ENCODE measurements at places on chromosomes 13 and 19.

GRCh38 chr19:11626252-11626651, 29.0 kb downstream of the ZNF627 start:
- H3K27ac ChIP-seq = no peak overlapping the region
- H3K36me3 ChIP-seq = peaks cover 18% of the 10 kb centered on the region
- no peak overlapping the region for H3K4me3 ChIP-seq
- peaks cover 14% of the 10 kb centered on the region for H3K4me1 ChIP-seq
- DNase-seq = no peak
- peaks cover 40% of the 10 kb centered on the region for H3K27me3 ChIP-seq

DNA sequence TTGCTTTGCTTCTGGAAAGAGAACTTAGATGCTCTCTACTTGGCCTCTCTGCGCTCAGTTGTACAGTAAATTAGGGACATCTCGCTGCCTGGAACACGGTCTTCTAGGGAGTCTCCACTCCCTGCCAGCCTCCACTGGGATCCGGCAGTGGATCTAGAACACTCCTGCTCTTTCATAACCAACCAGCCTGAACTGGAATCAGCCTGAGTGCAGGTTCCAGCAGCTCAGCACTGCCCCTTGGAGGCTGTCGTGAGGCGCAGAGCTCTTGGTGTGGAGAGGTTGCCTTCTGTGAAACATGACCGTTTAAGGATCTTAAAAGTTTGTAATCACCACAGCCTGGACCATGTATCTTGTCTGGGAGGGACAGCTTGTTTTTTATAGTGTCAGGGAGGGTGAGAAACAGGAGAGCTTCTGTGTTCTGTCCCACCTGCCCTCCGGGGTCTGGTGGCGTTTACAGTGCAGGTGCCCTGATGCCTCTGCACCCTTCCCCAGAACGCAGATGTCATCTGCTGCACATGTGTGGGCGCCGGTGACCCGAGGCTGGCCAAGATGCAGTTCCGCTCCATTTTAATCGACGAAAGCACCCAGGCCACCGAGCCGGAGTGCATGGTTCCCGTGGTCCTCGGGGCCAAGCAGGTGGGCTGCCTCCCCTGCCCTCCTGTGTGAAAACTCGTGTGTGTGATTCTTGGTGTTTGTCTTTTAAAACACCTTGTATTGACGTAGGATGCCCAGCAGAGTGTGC, 24.8 kb downstream of the UPF1 start:
- H3K27ac ChIP-seq = peak overlapping the region; percentile 19
- no peaks in the 10 kb centered on the region for H3K27me3 ChIP-seq
- H3K36me3 ChIP-seq = peaks cover 7% of the 10 kb centered on the region
- H3K4me1 ChIP-seq = no peaks in the 10 kb centered on the region

- peaks cover 3% of the 10 kb centered on the region for H3K36me3 ChIP-seq
- no peaks in the 10 kb centered on the region for H3K4me1 ChIP-seq
- no peaks in the 10 kb centered on the region for H3K27me3 ChIP-seq
- DNase-seq = no peak
Measured at GRCh38 chr19:56978023-56978565, 137.6 kb upstream of the PEG3 start.

- H3K4me1 ChIP-seq = peaks cover 24% of the 10 kb centered on the region
- H3K27me3 ChIP-seq = peaks cover 14% of the 10 kb centered on the region
- no peak overlapping the region for H3K4me3 ChIP-seq
- H3K27ac ChIP-seq = no peak overlapping the region
Measured at GRCh38 chr13:103354171-103354570, 288.0 kb upstream of the SLC10A2 start.

DNA sequence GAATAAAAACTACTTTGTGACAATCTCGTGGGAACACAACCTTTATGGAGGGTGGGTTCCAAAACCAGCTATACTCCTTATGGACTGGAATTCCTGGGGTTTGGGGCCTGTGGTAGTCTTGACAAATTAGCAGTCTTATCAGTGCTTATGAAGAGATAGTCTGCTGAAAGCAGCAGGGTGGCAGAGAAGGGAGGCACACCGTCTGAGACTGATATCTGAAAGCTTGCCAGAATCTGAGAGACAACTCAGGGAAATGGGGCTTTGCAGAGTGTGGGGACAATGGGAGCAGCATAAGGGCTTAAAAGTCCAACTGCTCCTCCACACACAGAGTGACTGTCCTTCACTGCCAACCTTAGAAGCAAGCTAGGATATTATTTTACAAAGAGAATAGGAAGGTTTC, 95.9 kb downstream of the UGGT2 start:
- no peak overlapping the region for H3K4me3 ChIP-seq
- H3K27ac ChIP-seq = no peak overlapping the region
- no peaks in the 10 kb centered on the region for H3K4me1 ChIP-seq
- no peaks in the 10 kb centered on the region for H3K27me3 ChIP-seq
- DNase-seq = no peak

GRCh38 chr13:38173403-38173802, 176.2 kb upstream of the UFM1 start:
- no peak for DNase-seq
- H3K27me3 ChIP-seq = no peaks in the 10 kb centered on the region
- no peak overlapping the region for H3K27ac ChIP-seq
- no peaks in the 10 kb centered on the region for H3K36me3 ChIP-seq
- H3K4me1 ChIP-seq = no peaks in the 10 kb centered on the region

GRCh38 chr13:76473552-76474134, 412.6 kb downstream of the KCTD12 start:
- peaks cover 13% of the 10 kb centered on the region for H3K27me3 ChIP-seq
- peak; percentile 75 for DNase-seq
- H3K27ac ChIP-seq = no peak overlapping the region
- H3K4me1 ChIP-seq = peaks cover 18% of the 10 kb centered on the region
- no peak overlapping the region for H3K4me3 ChIP-seq
- no peaks in the 10 kb centered on the region for H3K36me3 ChIP-seq

DNA sequence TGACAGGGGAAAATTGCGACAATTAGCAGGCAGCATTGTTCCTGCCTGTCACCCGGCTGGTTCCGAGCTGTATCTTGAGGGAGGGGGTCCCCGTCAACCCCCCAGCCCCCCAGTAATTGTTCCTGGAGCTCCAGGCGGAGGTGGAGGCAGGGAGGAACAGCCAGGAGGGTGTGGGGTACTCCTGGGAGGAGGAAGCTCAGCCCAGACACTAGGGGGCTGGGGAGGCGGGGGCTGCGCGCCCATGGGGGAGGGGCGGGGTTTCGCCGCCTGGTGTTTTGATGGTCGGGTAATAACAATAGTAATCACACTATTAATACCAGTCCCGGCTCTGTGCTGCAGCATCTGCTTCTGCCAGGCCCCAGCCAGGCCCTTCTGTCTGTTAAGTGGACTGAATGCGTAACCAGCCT, 8.6 kb downstream of the NPAS1 start:
- H3K4me1 ChIP-seq = peaks cover 4% of the 10 kb centered on the region
- peaks cover 68% of the 10 kb centered on the region for H3K27me3 ChIP-seq
- H3K36me3 ChIP-seq = no peaks in the 10 kb centered on the region
- no peak overlapping the region for H3K4me3 ChIP-seq
- no peak for DNase-seq

DNA sequence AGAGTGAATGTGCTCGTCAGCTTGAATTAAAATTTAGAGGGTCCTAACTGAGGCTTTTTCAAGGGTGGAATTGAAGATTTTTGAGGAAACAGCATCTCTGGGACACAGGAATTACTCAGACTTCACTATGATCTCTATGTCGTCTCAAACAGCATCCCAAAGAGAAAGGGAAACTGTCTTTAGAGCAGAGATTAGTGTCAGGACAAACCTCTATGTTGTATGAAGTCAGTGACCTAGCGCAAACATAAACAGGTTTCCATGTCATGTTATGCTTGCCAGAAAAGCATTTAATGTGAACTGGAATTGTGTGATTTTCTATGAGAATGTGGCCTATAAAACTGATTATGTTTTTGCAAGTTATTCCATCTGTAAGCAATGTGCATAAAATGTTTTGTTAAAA, 573.7 kb downstream of the GPC6 start:
- no peak overlapping the region for H3K27ac ChIP-seq
- no peaks in the 10 kb centered on the region for H3K36me3 ChIP-seq
- no peak overlapping the region for H3K4me3 ChIP-seq
- DNase-seq = no peak

GRCh38 chr19:7639863-7640348, 3.0 kb downstream of the STXBP2 start:
- no peaks in the 10 kb centered on the region for H3K36me3 ChIP-seq
- H3K27ac ChIP-seq = peak overlapping the region; percentile 0
- DNase-seq = no peak
- H3K27me3 ChIP-seq = peaks cover 24% of the 10 kb centered on the region
- H3K4me1 ChIP-seq = no peaks in the 10 kb centered on the region
- H3K4me3 ChIP-seq = peak overlapping the region; percentile 2

DNA sequence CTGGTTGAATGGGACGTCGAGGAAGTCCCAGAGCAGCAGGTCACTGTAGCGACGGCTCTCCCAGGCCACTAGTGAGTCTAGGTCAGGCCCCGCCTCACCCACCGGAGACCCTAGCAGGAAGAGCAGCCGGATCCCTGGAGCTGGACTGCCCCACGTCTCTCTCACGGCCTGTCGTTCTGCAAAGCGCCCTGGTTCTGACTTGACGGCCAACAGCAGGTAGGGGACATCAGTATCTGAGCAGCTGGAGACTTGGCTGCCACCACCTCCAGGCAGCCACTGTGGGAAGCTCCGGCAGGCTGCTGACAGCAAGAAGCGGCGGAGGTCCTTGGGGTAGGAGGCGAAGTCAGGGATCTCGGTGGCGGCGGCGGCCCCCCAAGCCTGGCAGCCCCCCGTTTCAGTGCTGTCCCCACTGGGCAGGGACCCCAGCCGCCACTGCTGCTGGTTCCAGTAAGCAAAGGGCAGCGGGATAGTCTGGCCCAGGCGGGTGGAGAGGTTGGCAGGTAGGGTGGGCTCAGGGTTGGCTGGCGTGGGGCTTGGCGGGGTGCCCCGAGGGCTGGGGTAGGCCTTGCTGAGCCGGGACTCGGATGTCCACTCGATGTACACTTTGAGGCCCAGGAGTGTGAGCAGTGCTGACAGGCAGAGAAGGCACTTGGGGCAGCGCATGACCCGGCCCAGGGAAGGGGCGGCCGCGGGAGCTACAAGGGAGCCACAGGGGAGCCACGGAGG, 895 bp downstream of the B3GNT8 start:
- no peak for DNase-seq
- H3K4me3 ChIP-seq = peak overlapping the region; percentile 87
- peaks cover 16% of the 10 kb centered on the region for H3K4me1 ChIP-seq
- peak overlapping the region; percentile 92 for H3K27ac ChIP-seq
- H3K27me3 ChIP-seq = no peaks in the 10 kb centered on the region

- H3K4me1 ChIP-seq = no peaks in the 10 kb centered on the region
- H3K27ac ChIP-seq = no peak overlapping the region
- H3K4me3 ChIP-seq = no peak overlapping the region
- H3K36me3 ChIP-seq = no peaks in the 10 kb centered on the region
- H3K27me3 ChIP-seq = no peaks in the 10 kb centered on the region
Measured at GRCh38 chr13:87954091-87954490, 282.9 kb downstream of the SLITRK5 start.

DNA sequence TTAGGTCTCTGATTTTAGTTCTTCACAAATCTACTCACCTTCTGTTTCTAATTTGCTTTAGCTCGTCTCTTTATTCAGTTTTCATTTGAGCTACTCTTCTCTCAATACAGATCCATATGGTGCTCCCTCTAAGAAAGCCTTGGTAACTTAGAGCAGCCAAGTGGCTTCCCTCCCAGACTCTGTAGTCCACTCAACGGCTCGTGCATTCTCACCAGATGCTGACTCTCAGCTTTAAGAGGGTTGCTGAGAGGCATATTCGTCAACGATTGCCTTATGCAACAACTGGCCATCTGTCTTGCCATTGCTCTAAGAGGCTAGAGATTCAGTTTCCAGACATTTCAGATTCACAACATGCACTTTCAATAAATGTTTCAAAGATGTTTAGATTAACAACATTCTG, 785.8 kb upstream of the SLC10A2 start:
- H3K27me3 ChIP-seq = peaks cover 5% of the 10 kb centered on the region
- no peak overlapping the region for H3K27ac ChIP-seq
- no peaks in the 10 kb centered on the region for H3K36me3 ChIP-seq
- DNase-seq = no peak

DNA sequence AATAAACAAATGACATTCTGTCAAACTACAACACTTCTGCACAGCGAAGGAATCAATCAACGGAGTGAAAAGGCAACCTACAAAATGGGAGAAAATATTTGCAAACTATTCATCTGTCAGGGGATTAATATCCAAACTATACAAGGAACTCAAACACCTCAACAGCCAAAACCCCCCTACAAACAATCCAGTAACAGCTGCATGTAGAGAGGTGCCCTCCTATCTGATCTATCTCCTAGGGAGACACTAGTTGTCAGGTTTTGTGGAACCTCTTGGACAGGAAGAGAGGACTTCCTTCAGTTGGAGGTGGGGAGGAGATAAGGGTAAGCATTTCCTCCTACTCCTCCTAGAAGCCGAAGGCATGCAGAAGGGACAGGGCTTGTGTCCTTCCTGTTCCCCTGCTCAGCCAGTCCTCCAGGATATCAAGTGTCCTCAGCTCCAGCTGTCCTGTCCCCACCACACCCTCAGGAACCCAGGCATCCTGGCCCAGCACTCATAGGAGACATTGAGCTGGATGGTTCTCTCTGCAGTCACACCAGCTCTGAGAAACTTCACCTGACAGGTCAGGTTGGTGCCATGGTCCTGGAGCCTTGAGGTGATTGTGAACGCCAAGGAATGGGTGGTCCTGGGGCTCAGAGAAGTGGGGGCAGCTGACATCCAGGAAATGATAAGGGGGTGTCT, 9.8 kb upstream of the SIGLEC8 start:
- H3K27me3 ChIP-seq = peaks cover 56% of the 10 kb centered on the region
- peak; percentile 27 for DNase-seq
- no peaks in the 10 kb centered on the region for H3K4me1 ChIP-seq
- no peak overlapping the region for H3K4me3 ChIP-seq
- H3K36me3 ChIP-seq = no peaks in the 10 kb centered on the region
- H3K27ac ChIP-seq = no peak overlapping the region

DNA sequence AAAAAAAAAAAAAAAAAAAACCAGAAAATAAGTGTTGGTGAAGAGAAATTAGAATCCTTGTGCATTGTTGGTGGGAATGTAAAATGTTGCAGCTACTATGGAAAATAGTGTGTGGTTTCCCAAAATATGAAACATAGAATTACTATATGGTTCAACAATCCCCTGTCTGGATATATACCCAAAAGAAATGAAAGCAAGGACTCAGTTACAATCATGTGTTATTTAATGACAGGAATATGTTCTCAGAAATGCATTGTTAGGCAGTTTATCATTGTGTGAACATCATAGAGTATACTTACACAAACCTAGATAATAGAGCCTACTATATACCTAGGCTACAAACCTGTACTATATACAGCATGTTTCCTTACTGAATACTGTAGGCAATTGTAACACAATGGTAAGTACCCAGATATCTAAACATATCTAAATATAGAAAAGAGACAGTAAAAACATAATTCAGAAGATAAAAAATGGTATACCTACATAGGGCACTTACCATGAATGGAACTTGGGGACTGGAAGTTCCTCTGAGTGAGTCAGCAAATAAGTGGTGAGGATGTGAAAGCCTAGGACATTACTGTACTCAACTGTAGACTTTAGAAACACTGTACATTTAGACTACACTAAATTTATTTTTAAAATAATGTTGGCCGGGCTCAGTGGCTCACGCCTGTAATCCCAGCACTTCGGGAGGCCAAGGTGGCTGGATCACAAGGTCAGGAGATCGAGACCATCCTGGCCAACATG, 25.7 kb upstream of the SLC7A1 start:
- no peak overlapping the region for H3K27ac ChIP-seq
- H3K4me1 ChIP-seq = no peaks in the 10 kb centered on the region
- H3K36me3 ChIP-seq = no peaks in the 10 kb centered on the region
- H3K27me3 ChIP-seq = peaks cover 6% of the 10 kb centered on the region
- DNase-seq = no peak

GRCh38 chr13:109784590-109785140, 1.7 kb downstream of the IRS2 start:
- H3K27me3 ChIP-seq = peaks cover 15% of the 10 kb centered on the region
- H3K36me3 ChIP-seq = peaks cover 16% of the 10 kb centered on the region
- no peak overlapping the region for H3K27ac ChIP-seq
- peak overlapping the region; percentile 85 for H3K4me3 ChIP-seq
- DNase-seq = peak; percentile 90

- H3K27ac ChIP-seq = peak overlapping the region; percentile 91
- peak overlapping the region; percentile 77 for H3K4me3 ChIP-seq
- peaks cover 30% of the 10 kb centered on the region for H3K4me1 ChIP-seq
Measured at GRCh38 chr19:38251564-38252051, 4.6 kb downstream of the PPP1R14A start.
